ENCODE measurements at places on chromosomes 7 and 10. TPM values are rescaled to one million over a fixed set of nuclear protein-coding genes. Genes with fewer than 3 reads are reported as not detected.

The NAT16 gene
- not detected for total RNA-seq

The CYP3A7 gene
- total RNA-seq: not detected

The CTTNBP2 gene
- total RNA-seq: not detected

The DYDC2 gene
- not detected for total RNA-seq

- H3K27me3 ChIP-seq: no peaks in the 10 kb centered on the region
- no peak overlapping the region for H3K4me3 ChIP-seq
- no peak overlapping the region for H3K27ac ChIP-seq
- no peaks in the 10 kb centered on the region for H3K36me3 ChIP-seq
- DNase-seq: no peak
- H3K4me1 ChIP-seq: no peaks in the 10 kb centered on the region
Observed at GRCh38 chr7:17599733-17600339, 301.4 kb downstream of the AHR start.

DNA sequence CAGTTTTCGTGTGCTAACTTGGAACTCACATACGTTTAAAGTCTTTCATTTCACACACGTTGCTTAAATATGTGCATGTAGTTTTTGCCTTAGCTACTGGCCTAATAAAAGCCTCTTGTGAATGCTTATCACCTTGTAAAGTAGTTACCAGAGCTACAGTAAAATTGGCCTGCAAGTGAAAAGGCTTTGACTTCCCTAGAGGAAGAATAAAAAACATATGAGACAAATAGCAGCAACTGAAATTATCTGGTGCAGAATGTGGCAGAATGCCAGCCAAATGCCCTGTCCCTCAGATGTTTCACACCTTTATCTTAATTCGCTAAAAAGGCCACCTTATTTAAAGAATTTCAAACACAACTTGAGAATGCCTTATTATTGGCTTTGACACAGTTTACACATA is 28.1 kb upstream of the RPA3 start:
- no peak overlapping the region for H3K4me3 ChIP-seq
- H3K27ac ChIP-seq: no peak overlapping the region
- no peaks in the 10 kb centered on the region for H3K36me3 ChIP-seq
- no peaks in the 10 kb centered on the region for H3K27me3 ChIP-seq
- no peak for DNase-seq
- no peaks in the 10 kb centered on the region for H3K4me1 ChIP-seq

DNA sequence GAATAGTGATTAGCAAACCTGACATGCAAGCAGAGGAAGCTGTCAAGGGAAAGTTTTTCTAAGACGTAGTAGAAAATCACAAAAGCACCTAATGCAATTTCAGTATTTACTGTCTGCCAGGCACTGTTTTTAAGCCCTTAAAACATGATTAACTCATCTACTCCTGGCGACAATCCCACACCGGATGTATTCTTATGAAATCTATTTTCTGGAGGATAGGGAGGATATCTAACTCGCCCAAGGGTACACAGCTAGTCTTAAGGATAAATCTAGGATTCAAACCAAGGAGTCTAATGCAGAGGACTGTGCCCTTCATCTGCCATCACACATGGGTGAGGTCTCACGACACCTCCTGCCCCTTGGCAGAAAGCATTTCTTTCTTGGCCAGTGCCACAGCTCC is 47.8 kb upstream of the FIGNL1 start:
- H3K4me3 ChIP-seq: no peak overlapping the region
- no peak for DNase-seq
- no peak overlapping the region for H3K27ac ChIP-seq
- no peaks in the 10 kb centered on the region for H3K4me1 ChIP-seq

DNA sequence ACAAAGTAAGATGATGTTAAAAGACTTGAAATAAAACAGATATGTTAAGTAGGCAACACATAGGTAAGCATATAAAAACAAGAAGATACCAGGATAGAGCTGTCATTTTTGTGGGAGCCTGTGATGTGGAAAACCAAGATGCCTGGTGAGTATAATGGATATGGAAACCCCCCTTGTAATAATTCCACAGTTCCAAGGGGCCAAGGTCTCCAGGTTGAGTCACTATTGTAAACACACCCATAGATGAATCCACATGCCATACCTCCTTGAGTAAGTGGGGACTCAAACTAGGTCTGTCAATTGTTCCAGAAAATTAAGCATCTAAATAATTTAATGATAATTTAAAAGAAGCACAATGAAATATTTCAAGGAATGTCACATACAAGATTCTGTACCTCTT is 15.9 kb downstream of the CAV1 start:
- H3K27ac ChIP-seq: no peak overlapping the region
- no peaks in the 10 kb centered on the region for H3K27me3 ChIP-seq
- H3K36me3 ChIP-seq: no peaks in the 10 kb centered on the region
- H3K4me3 ChIP-seq: no peak overlapping the region
- DNase-seq: no peak

- no peaks in the 10 kb centered on the region for H3K36me3 ChIP-seq
- no peaks in the 10 kb centered on the region for H3K27me3 ChIP-seq
- H3K4me1 ChIP-seq: no peaks in the 10 kb centered on the region
- H3K4me3 ChIP-seq: no peak overlapping the region
- no peak overlapping the region for H3K27ac ChIP-seq
Observed at GRCh38 chr7:129159539-129159938, 15.0 kb downstream of the TSPAN33 start.

DNA sequence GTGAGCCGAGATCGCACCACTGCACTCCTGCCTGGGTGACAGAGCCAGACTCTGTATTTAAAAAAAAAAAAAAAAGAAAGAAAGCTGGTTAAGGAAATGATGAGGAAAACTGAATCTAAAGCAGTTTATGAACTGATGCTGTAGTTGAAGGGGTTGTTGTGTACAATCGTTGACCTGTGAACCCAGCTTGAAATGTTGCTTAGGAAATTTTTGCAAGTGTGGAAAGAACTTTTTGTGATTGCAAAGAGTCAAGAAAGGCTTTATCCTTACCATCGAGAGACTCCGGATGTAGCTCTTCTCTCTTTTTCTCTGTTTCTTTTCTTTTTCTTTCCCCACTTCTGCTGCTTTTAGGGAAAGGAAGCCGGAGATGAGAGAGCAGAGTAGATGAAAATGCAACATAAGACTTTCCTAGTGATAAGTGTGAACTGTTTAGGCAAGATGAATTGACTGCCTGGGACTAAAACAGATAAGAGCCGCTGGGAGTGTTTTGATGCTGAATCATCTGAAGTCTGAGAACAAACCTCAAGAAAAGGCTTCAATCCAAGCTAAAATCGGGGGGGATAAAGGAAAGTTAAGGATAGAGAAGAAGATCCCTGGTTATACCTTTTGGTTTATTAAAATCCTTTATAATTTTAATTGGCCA is 69.0 kb downstream of the TAF3 start:
- DNase-seq: no peak
- no peak overlapping the region for H3K27ac ChIP-seq
- peaks cover 13% of the 10 kb centered on the region for H3K4me1 ChIP-seq
- H3K4me3 ChIP-seq: no peak overlapping the region
- no peaks in the 10 kb centered on the region for H3K27me3 ChIP-seq

- no peak for DNase-seq
- H3K27me3 ChIP-seq: no peaks in the 10 kb centered on the region
- no peaks in the 10 kb centered on the region for H3K36me3 ChIP-seq
- H3K4me1 ChIP-seq: peaks cover 6% of the 10 kb centered on the region
- H3K4me3 ChIP-seq: no peak overlapping the region
Observed at GRCh38 chr10:51342381-51342780, 268.1 kb downstream of the PRKG1 start.

DNA sequence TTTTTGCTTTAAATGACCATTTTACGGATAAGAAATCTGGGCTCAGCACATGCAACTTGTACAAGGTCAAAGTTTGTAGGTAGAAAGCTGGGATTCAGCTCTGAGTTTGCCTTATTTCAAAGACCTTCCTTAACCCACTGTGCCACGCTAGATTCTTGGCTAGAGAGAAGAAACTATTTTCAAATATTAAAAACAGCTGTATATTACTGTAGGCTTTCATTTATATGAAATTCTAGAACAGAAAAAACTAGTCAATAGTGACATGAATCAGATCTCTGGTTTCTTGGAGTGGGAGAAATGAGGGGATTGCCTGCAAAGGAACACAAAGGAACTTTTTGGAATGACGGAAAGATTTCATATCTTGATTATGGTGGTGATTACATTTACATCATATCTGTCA is 53.0 kb upstream of the C1GALT1 start:
- DNase-seq: no peak
- H3K27ac ChIP-seq: no peak overlapping the region
- H3K36me3 ChIP-seq: no peaks in the 10 kb centered on the region
- no peak overlapping the region for H3K4me3 ChIP-seq
- H3K27me3 ChIP-seq: no peaks in the 10 kb centered on the region

- no peaks in the 10 kb centered on the region for H3K4me1 ChIP-seq
- no peaks in the 10 kb centered on the region for H3K36me3 ChIP-seq
- no peak for DNase-seq
- H3K4me3 ChIP-seq: no peak overlapping the region
- no peaks in the 10 kb centered on the region for H3K27me3 ChIP-seq
Observed at GRCh38 chr10:13913897-13914296, 327.1 kb downstream of the PRPF18 start.

DNA sequence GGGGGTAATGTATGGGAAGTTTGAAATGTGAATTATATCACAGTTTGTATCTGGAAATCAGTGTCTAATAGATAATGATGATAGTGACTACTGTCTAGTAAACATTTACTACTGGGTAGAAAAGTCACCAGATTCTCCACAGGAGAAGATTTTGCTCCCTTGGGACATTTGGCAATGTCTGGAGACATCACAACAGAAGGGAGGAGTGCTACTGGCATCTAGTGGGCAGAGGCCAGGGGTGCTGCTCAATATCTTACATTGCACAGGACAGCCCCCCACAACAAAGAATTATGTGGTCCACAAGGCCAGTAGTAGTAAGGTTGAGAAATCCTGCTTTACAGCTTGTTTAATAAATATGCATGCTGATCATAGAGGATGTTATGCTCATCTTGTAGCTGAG is 92.3 kb upstream of the PRPS1L1 start:
- H3K4me1 ChIP-seq: no peaks in the 10 kb centered on the region
- no peak for DNase-seq
- no peaks in the 10 kb centered on the region for H3K36me3 ChIP-seq
- no peak overlapping the region for H3K4me3 ChIP-seq
- H3K27ac ChIP-seq: no peak overlapping the region

GRCh38 chr10:113648478-113648877 is 15.4 kb downstream of the NRAP start:
- H3K4me3 ChIP-seq: no peak overlapping the region
- DNase-seq: no peak
- no peaks in the 10 kb centered on the region for H3K27me3 ChIP-seq
- no peak overlapping the region for H3K27ac ChIP-seq
- no peaks in the 10 kb centered on the region for H3K36me3 ChIP-seq

- peak; percentile 90 for DNase-seq
- H3K4me3 ChIP-seq: peak within 1 kb of the TSS; percentile 92
- no peak within 1 kb of the TSS for H3K27ac ChIP-seq
- no peaks in the 10 kb centered on the region for H3K36me3 ChIP-seq
- H3K4me1 ChIP-seq: peaks cover 17% of the 10 kb centered on the region
- H3K27me3 ChIP-seq: no peaks in the 10 kb centered on the region
Observed at GRCh38 chr7:129433847-129434674, at the start of gene STRIP2. TSS of gene STRIP2 (plus strand) at chr7:129434432. CDS start at chr7:129434473, 41 bp downstream.

DNA sequence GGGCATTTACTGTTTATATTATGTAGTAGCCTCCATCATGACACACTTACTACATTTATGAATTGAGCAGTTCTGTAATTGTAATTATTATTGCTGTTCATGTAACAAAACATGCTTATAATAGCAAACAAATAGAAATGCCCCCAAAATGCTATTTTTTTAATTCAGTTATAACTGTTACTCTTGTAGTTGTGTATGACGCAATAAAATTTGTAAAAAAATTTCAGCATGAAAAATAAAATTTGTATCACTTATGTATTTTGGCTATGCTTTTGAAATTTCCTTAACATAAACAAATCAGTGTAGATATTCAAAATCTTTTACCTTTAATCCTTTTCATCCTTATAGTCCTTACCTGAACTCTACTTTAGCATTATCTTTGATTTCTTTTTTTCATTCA is 25.9 kb downstream of the TMEM106B start:
- DNase-seq: no peak
- no peak overlapping the region for H3K27ac ChIP-seq
- H3K27me3 ChIP-seq: no peaks in the 10 kb centered on the region

GRCh38 chr7:105796365-105796764 is 80.0 kb downstream of the ATXN7L1 start:
- DNase-seq: no peak
- no peak overlapping the region for H3K27ac ChIP-seq
- peaks cover 35% of the 10 kb centered on the region for H3K4me1 ChIP-seq
- H3K36me3 ChIP-seq: no peaks in the 10 kb centered on the region
- no peak overlapping the region for H3K4me3 ChIP-seq

- H3K27ac ChIP-seq: no peak overlapping the region
- peaks cover 40% of the 10 kb centered on the region for H3K27me3 ChIP-seq
- no peak overlapping the region for H3K4me3 ChIP-seq
Observed at GRCh38 chr10:123150271-123150985, 2.5 kb downstream of the HMX2 start.

DNA sequence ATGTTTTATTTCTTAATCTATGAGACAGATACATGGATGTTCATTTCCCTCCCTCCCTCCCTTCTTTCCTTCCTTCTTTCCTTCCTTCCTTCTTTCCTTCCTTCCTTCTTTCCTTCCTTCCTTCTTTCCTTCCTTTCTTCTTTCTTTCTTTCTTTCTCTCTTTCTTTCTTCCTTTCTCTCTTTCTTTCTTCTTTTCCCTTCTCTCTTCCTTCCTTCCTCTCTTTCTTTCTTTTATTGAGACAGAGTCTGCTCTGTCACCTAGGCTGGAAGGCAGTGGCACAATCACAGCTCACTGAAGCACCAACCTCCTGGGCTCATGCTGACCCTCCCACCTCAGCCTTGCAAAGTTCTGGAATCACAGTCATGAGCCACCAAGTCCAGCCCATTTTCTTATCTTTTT is 5.5 kb upstream of the PRRT4 start:
- no peak overlapping the region for H3K27ac ChIP-seq
- peaks cover 10% of the 10 kb centered on the region for H3K27me3 ChIP-seq
- H3K36me3 ChIP-seq: no peaks in the 10 kb centered on the region
- no peak overlapping the region for H3K4me3 ChIP-seq
- no peak for DNase-seq

GRCh38 chr7:19728716-19729115 is 19.9 kb upstream of the POLR1F start:
- no peak overlapping the region for H3K27ac ChIP-seq
- DNase-seq: no peak
- H3K4me1 ChIP-seq: no peaks in the 10 kb centered on the region
- no peak overlapping the region for H3K4me3 ChIP-seq
- H3K36me3 ChIP-seq: no peaks in the 10 kb centered on the region

- H3K4me3 ChIP-seq: no peak overlapping the region
- no peak for DNase-seq
- H3K36me3 ChIP-seq: no peaks in the 10 kb centered on the region
- no peaks in the 10 kb centered on the region for H3K4me1 ChIP-seq
- no peak overlapping the region for H3K27ac ChIP-seq
Observed at GRCh38 chr10:58712982-58713381, 200.3 kb downstream of the BICC1 start.

All from CD4-positive, alpha-beta memory T cell (primary cell).